CD4-positive, alpha-beta memory T cell (primary cell): ENCODE measurements at places on chromosomes 6 and 20. TPM values are rescaled to one million over a fixed set of nuclear protein-coding genes. Genes with fewer than 3 reads are reported as not detected.
A peak's percentile ranks its signal among the peaks of the same experiment; 100 is the strongest.

DNA sequence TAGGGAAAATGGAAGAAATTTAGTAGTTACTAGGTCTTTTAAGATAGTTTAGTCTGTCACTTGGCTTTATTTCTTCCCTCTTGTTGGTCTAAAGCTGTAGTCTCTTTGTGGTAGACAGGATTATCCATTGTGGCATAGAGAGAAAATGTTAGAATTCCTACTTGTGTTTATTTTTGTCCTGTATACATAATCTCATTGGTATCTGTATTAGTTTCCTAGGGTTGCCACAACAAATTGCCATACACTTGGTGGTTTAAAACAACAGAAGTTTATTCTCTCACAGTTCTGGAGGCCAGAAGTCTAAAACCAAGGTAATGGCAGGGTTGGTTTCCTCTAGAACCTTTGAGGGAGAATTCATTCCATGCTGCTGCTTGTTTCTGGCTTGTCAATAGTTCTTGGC lies 119.4 kb downstream of the ZFAND3 start:
- H3K36me3 ChIP-seq = no peaks in the 10 kb centered on the region
- no peaks in the 10 kb centered on the region for H3K27me3 ChIP-seq
- H3K27ac ChIP-seq = no peak overlapping the region
- no peak overlapping the region for H3K4me3 ChIP-seq

DNA sequence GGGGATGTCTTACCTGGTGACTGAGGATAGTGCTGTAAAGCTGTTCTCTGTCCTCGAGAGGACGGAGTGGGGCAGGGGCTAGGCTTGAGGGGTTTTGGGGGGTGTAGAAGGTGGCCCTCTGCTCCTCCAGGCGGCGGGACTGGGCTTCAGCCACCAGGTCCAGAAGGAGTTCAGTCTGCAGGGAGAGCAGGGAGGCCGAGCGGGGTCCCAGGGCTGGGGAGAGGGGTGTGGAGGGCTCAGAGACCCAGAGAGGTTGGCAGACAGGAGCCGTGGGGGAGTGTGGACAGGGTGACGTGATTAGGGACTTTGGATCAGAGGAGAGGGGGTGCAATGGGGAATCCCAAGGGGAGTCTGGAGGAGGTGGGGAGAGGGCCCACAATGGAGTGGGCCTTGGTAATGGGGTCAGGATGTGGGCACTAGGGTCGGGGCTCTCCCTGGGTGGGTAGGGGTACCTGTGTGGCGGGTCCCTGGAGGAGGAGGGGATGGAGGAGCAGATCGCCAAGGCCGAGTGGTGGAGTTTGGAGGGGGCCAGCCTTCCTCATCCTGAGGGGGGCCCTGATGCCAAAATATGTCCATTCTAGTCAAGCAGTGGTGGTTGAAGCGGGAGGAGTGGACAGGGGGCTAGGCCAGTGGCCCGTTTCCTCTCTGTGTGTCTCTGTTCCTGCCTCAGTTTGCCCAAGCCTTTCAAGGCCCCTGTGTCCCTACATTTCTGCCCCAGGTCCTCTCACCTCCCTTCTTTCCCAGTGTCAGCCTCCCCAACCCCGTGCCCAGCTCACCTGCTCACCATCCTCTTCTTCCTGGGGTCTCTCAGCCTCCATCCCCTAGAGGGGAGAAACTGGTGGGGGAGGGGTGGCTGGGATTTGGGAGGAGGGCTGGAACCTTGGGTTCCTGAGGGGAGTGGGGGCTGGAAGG lies 491 bp downstream of the GPSM3 start:
- H3K27me3 ChIP-seq = no peaks in the 10 kb centered on the region
- peak overlapping the region; percentile 81 for H3K4me3 ChIP-seq
- H3K27ac ChIP-seq = peak overlapping the region; percentile 98
- no peak for DNase-seq
- H3K36me3 ChIP-seq = peaks cover 11% of the 10 kb centered on the region

DNA sequence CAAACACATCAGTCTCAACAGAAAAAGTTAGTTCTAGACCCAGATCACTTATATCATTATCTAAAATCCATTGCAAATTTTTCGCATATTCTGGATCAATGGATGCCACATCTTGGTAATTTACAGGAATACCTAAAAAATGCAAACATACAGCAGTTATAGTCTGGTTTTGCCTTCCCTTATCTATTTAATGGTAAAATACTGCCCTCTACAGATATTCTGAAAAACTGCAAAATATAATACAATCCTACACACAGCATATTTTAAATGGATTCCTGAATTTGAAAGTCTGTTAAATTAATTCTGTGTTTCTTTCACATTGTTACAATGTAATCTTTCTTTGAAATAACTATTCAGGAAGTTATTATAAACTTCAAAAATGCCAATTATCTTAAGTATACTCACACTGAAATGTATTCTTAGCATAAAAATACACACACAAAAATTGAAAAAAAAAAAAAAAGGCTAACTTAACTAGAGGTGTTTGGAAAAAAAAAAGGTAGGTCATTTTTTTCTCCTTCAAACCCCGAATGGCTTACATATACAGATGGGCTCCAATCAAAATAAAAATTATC lies 88.4 kb downstream of the HACE1 start:
- no peaks in the 10 kb centered on the region for H3K4me1 ChIP-seq
- no peaks in the 10 kb centered on the region for H3K27me3 ChIP-seq
- no peak overlapping the region for H3K27ac ChIP-seq
- no peak overlapping the region for H3K4me3 ChIP-seq

GRCh38 chr6:104884867-104885517 lies 25.3 kb upstream of the HACE1 start:
- H3K27ac ChIP-seq = no peak overlapping the region
- no peaks in the 10 kb centered on the region for H3K36me3 ChIP-seq
- H3K27me3 ChIP-seq = no peaks in the 10 kb centered on the region
- no peak overlapping the region for H3K4me3 ChIP-seq

The NTSR1 gene
- polyA plus RNA-seq = not detected

GRCh38 chr6:155315516-155315871 lies 1.2 kb upstream of the TFB1M start:
- H3K4me1 ChIP-seq = peaks cover 32% of the 10 kb centered on the region
- no peaks in the 10 kb centered on the region for H3K27me3 ChIP-seq
- DNase-seq = no peak

DNA sequence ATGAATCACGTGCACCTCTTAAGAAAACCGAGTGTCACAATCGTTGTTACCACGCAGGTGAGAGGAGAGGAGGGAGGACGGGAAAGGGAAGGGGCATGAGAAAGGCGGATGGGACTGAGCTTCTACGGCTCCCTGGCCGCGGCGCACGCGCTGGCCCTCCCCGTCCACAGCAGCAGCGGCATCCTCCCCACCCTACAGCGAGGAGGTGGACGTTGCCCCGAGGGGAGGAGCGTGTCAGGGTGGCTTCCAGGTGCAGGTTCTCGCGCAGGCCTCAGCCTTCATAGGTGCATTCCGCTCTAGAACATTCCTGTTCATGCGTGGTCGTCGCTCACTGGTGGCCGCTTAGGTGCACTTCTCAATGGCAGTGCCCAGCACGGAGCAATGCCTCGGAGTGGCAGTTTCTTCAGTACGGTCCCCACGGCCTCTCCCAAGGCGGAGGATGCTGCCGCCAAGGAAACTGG lies 29.7 kb upstream of the AFDN start:
- H3K36me3 ChIP-seq = no peaks in the 10 kb centered on the region
- H3K4me1 ChIP-seq = no peaks in the 10 kb centered on the region
- DNase-seq = no peak
- peak overlapping the region; percentile 14 for H3K4me3 ChIP-seq
- H3K27me3 ChIP-seq = peaks cover 10% of the 10 kb centered on the region
- H3K27ac ChIP-seq = no peak overlapping the region

GRCh38 chr20:51122931-51123658 lies 100.2 kb upstream of the KCNG1 start:
- H3K27ac ChIP-seq = no peak overlapping the region
- DNase-seq = no peak
- no peaks in the 10 kb centered on the region for H3K36me3 ChIP-seq
- no peaks in the 10 kb centered on the region for H3K27me3 ChIP-seq
- no peaks in the 10 kb centered on the region for H3K4me1 ChIP-seq

The SLC22A23 gene
- 3.4 TPM for polyA plus RNA-seq

DNA sequence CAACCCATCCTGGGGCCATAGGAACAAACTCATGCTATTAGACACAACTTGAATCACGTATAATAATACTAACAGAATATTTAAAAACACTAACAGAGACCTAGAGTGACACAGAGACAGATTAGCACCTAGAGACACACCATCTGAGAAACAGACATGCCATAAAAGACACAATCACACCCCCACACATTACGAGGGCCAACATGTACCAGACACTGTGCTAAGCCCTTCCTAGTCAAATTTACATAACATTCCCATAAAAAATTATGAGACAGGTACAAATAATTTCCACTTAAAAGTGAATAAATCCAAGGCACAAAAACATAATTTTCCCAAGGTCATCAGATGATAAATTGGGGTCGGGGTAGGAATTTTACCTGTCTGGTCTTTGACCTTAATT lies 141.1 kb upstream of the PRSS16 start:
- H3K27ac ChIP-seq = no peak overlapping the region
- DNase-seq = no peak
- no peaks in the 10 kb centered on the region for H3K4me1 ChIP-seq
- H3K36me3 ChIP-seq = no peaks in the 10 kb centered on the region
- no peak overlapping the region for H3K4me3 ChIP-seq

- no peaks in the 10 kb centered on the region for H3K4me1 ChIP-seq
- no peak overlapping the region for H3K4me3 ChIP-seq
- H3K27me3 ChIP-seq = no peaks in the 10 kb centered on the region
- H3K36me3 ChIP-seq = peaks cover 16% of the 10 kb centered on the region
- DNase-seq = no peak
- no peak overlapping the region for H3K27ac ChIP-seq
These were observed 87.2 kb downstream of the TAF4 start for GRCh38 chr20:61978491-61978890.

DNA sequence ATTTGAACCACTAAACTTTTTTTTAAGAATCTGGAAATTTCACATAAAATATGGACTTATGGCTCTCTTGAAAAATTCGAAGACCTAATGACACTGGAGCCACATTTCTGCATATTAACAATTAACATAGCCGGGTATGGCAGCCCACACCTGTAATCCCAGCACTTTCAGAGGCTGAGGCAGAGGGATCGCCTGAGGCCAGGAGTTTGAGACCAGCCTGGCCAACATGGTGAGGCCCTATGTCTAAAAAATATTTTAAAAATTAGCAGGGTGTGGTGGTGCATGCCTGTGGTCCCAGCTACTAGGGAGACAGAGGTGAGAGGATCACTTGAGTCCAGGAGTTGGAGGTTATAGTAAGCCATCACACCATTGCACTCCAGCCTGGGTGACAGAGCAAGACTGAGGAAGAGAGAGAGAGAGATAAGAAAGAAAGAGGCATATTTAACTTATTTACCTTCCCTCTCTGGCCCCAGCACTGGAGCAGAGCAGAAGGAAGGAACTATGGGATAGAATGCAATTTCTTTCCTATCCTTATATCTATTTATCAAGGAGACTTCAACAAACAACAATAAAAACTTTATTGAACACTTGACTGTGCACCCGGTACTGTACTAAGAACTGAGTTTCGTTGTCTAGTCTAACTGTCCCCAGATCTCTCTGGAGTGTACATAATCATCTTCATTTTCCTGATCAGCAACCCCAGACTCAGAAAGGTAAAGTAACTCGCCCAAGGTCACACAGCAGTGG lies 63.6 kb upstream of the EYA2 start:
- H3K27ac ChIP-seq = no peak overlapping the region
- H3K4me1 ChIP-seq = no peaks in the 10 kb centered on the region
- no peaks in the 10 kb centered on the region for H3K36me3 ChIP-seq
- DNase-seq = no peak
- no peaks in the 10 kb centered on the region for H3K27me3 ChIP-seq

GRCh38 chr6:167568407-167569024 lies 243.6 kb downstream of the TTLL2 start:
- no peak overlapping the region for H3K4me3 ChIP-seq
- H3K4me1 ChIP-seq = no peaks in the 10 kb centered on the region
- no peak for DNase-seq

DNA sequence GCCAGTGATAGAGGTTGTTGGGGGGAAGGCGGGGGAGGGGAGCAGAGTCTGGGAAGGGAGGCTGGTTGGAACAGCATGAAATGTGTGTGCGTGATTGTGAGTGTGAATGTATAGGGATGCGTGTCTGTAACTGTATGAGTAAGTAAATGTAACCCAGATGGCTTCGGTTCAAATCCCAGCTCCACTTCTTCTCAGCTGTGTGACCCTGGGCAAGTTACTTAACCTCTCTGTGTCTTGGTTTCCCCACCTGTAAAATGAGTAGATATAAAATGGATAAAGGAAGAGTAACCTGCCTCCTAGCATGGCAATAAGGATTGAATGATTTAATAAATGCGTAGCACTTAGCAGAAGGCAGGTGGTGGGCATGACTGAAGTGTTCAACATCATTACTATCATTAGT lies 24.1 kb downstream of the MAFB start:
- H3K27me3 ChIP-seq = no peaks in the 10 kb centered on the region
- H3K4me3 ChIP-seq = no peak overlapping the region
- no peak overlapping the region for H3K27ac ChIP-seq
- no peaks in the 10 kb centered on the region for H3K36me3 ChIP-seq

DNA sequence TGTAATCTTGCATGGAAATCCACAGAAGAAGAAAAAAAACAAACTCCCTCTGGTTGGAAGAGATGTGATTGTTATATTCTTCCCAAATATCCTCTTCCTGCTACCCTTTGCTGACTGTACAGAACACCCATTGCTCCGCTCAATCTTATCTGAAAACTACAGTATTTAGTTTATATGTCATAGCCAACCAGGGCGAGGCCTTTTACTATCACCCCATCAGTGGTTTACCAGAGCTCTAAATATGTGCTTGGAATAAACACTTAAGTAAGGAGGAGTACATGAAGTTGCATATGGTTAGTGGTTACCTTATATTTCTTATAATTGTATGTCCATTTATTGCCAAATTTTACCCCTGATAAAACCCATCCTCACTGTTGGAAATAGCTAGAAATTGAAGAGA lies 12.2 kb downstream of the PRL start:
- H3K27ac ChIP-seq = no peak overlapping the region
- H3K4me1 ChIP-seq = no peaks in the 10 kb centered on the region
- H3K27me3 ChIP-seq = no peaks in the 10 kb centered on the region
- no peaks in the 10 kb centered on the region for H3K36me3 ChIP-seq
- no peak overlapping the region for H3K4me3 ChIP-seq

DNA sequence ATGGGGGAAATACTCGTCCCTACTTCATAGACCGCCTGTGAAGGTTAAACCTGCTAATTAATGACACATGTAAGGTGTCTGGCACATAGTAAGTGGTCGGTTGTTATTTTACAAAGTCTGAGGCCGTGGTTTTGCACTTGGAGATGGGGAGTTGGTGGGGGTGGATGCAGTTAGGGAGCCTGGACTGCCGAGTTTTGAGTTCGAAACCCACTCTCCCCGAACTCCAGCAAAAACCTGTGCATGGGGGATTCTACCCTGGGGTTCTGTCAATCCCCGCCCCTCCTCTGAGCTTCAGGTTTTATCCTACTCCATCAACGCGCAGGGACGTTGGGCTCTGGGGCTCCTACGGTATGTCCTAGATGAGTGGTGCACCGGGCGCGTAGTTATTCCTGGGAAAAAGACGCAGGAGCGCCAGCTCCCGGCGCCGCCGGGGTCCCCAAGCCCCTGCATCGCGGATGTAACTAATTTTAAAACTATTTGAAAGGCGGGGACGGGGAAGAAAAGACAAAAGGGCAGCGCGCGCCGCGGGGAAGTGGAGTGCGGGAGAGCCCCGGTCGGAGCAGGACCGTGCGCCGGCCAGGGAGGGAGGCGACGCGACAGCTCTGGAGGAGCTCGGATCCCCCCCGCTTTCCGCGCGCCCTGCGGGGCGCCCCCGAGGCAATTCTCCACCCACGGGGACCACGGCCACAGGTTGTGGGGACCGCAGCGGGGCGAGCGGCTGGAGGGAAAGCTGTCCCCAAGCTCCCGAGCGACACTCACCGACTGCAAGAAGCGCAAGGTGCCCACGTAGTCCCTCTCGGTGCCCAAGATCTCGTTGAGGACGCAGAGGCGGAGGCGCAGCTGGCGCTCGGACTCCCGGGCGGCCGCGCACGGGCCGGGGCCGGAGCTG lies 672 bp downstream of the PREX1 start:
- no peaks in the 10 kb centered on the region for H3K36me3 ChIP-seq
- DNase-seq = peak; percentile 41
- H3K4me3 ChIP-seq = peak overlapping the region; percentile 92
- peaks cover 40% of the 10 kb centered on the region for H3K4me1 ChIP-seq
- H3K27ac ChIP-seq = peak overlapping the region; percentile 75
